CD4-positive, alpha-beta T cell treated with Interleukin-2 at 100 ng/mL for 4 hours (primary cell): ENCODE measurements at places on chromosomes 1 and 21.
A peak's percentile ranks its signal among the peaks of the same experiment; 100 is the strongest.

DNA sequence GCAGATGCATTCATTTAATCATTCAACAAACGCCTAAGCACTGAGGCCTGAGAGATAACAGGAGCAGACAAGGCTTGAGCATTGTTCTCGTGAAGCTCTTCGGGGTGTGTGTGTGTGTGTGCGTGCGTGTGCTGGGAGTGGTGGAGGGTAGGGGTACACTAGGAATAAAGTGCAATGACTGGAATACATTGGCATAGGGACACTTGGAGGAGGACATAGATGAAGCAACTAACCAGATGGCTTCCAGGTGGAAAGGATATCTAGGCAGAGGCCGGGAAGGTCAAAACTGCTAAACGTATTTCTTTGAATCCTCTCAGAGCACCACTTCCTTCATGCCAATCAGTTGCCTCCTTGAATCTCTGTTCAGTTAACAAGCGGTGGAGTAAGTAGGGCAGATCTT, 92.6 kb downstream of the TPR start:
- no peak for DNase-seq

DNA sequence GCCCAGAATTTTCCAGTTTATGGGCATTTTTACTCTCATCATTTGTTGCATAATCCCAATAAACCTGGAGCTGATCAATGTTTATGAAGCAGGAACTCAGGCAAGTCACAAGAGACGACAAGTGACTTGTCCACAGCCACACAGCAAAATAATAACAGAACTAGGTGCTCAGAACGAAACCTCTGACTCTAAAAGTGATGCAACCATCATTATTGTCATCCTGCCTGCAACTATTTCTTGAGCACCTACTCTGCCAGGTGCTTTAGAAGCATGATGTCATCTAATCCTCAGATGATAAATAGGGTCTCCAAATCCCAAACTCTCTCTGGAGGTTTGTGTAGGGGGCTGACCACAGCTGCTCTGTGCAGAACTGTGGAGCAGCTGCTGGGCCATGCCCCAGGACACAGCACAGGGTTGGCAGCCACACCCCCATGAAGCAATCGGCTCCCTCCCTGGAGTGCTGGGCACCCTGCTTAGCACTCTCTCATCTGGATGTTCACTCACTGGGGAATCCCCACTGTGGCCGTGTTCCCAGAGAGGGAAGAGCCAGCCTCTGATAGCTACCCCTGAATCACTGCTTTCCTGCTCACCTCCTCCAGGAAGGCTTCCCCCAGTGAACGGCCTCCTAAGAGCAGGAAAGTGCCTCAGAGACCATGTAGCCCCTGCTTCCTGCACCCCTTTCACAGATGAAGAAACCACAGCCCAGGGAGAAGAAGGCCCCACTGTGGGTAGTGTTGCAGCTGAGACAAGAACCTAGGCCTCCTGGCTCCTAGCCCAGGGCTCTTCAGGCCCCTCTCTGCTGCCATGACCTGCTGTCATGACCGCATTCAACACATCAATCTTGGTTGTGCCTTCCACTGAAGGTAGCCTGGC, 2.1 kb downstream of the TTC22 start:
- DNase-seq = peak; percentile 27

- DNase-seq = no peak
Observed at GRCh38 chr1:65232461-65232990, 76.8 kb upstream of the DNAJC6 start.

- DNase-seq = no peak
Observed at GRCh38 chr1:162070825-162071224, 1.3 kb downstream of the NOS1AP start.

- no peak for DNase-seq
Observed at GRCh38 chr1:79693441-79694114, 687.0 kb upstream of the ADGRL4 start.

DNA sequence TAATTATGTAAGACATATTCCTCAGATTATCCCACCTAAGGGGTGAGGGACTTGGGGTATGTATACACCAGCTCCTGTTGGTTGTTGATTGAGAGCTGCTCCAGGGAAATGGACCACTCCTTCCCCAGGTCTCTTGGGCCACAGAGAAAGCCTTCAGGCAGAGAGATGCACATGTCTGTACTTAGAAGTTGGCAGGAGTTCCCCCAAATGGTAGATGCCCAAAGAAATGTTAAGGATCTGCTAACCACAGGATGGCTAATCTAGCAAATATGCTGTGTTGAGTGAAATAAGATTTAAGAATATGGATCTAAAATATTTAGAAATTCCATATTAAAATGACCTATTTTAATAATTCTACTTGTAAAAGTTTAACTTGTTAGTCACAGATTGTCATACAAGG, 100.8 kb upstream of the DNAH14 start:
- DNase-seq = no peak

DNA sequence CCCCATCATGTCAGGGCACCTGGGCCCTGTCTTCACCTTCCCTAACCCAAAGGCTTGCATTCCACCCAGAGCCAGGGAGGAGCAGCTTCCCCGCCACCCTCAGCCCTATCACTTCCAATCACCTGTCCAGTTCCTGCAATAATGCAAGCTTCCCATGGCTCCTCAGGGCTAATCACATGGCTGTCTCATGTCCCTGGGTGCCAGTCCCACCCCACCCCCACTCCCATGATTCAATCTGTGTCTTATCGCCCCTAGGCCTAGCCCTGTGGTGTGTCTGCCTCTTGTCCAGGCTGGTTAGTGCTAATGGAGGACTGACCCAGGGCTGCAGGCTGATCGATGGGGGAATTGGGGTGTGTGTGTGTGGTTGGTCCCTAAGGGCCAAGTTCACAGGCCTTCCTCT, 11.0 kb upstream of the PEAR1 start:
- no peak for DNase-seq

DNA sequence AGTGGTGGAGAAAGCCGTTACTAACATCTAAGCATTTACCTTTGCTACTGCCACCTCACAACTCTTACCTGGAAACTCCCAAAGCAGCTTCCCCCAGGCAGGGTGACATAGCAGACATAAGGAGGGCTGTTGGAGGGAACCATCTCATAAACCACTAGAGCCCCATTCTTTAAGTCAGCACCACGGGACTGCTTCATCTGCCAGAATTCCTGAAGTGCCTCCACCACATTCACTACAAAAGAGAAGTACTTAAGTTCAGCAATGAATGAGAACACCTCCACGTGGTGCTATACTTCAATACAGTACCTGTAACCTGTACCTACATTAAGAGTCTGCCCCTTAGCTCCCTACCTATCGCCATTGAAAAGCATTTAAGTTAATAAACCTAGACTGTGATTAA, 10.3 kb downstream of the LIX1L start:
- DNase-seq = no peak

GRCh38 chr1:157937744-157938143, 55.7 kb upstream of the KIRREL1 start:
- no peak for DNase-seq

- no peak for DNase-seq
Observed at GRCh38 chr1:218616681-218617080, 271.5 kb downstream of the TGFB2 start.

- DNase-seq = no peak
Observed at GRCh38 chr1:68188644-68189340, 43.5 kb downstream of the WLS start.

DNA sequence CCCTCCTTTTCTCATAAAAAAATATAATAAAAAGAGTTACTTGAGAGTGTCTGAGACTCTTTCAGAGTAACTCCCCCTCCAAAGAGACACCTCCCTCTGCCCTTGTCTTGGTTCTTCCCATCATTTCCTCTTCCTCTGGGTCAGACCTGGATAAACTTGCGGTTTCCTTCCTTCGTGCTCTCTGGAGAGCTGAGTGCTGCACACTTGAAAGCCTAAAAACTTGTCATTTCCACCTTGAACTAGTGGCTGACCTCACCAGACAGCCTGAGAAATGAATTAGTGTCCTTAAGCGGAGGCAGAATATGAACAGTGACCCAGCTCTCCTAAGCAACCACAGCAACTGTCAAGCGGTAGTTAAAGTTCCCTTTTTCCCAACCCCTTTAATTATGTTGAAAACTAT, 88.4 kb upstream of the PROX1 start:
- DNase-seq = no peak

DNA sequence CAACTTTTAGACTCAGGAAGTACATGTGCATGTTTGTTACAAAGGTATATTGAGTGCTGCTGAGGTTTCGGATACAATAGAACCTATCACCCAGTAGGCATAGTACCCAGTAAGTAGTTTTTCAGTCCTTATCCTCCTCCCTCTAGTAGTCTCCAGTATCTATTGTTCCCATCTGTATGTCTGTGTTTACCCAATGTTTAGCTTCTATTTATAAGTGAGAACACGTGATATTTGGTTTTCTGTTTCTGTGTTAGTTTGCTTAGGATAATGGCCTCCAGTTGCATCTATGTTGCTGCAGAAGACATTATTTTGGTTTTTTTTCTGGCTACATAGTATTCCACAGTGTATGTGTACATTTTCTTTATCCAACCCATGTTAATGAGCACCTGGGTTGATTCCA, 47.2 kb upstream of the TSNAX start:
- DNase-seq = no peak

- no peak for DNase-seq
Observed at GRCh38 chr1:16300436-16300835, 51.8 kb downstream of the FBXO42 start.

- DNase-seq = peak; percentile 33
Observed at GRCh38 chr1:203628201-203629015, 1.8 kb downstream of the ATP2B4 start.

DNA sequence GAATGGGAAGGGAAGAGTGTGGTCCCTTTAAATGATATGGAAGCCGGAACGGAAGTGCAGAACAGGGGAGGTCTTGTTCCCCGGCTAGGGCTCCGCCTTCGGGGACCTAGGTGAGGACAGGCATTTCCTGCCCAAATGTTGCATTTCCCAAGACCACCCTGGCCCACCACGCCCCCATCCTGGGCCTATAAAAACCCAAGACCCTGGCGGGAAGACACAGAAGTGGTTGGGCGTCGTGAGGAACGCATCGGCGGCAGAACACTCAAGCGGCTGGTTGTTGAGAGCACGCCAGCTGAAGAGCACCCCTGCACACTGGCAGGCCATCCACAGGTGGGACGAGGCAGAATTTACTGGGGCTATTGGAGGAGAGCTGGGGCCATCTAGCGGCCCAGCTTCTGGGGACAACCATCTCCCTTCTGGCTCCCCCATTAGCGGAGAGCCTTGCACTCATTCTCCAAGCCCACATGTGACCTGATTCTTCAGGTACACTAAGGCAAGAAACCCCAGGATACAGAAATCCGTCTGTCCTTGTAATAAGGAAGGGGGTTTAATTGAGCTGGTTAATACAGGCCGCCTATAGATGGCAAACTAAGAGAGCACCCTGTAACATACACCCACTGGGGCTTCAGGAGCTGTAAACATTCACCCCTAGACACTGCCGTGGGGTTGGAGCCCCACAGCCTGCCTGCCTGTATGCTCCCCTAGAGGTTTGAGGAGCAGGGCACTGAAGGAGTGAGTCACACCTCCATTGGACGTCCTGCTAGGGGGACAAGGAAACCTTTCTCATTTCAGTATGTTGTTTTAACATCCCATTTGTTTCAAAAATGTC, 1327.9 kb downstream of the BRINP3 start:
- no peak for DNase-seq

- no peak for DNase-seq
Observed at GRCh38 chr1:10911490-10912166, 100.8 kb upstream of the TARDBP start.

GRCh38 chr1:150564051-150564991, 15.1 kb downstream of the MCL1 start:
- DNase-seq = peak; percentile 59

- DNase-seq = no peak
Observed at GRCh38 chr1:210321131-210321530, 7.6 kb upstream of the HHAT start.

- no peak for DNase-seq
Observed at GRCh38 chr1:203440771-203441170, 34.8 kb upstream of the PRELP start.

DNA sequence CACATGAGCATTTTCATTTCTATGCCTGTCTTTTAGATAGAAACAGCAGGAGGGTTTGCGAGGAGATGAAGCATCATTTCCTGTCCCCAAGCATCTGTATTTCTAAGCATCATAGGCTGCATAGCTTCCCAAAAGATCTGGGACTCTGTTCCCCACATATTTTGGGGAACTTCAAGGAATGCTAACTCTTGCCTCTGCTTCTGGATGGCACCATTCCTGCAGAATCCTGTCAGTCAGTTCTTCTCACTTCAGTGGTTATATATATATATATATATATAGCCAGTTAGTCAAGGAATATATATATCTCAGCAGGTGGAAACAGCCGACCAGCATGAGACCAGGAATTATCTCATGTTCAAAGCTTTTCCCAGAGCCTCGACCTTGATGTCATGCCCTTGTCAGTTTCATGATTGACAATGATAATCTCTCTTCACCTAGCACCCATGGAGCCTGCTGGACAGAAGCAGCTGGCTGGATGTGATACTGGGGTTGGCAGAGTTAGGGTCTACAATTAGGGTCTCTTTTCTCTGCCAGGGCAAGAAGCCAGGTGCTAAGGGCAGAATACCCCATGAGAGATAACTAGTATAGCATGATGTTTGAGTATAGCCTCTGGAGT, 2.4 kb downstream of the PFKFB2 start:
- no peak for DNase-seq

GRCh38 chr1:96473791-96474434, 247.7 kb upstream of the PTBP2 start:
- DNase-seq = no peak

DNA sequence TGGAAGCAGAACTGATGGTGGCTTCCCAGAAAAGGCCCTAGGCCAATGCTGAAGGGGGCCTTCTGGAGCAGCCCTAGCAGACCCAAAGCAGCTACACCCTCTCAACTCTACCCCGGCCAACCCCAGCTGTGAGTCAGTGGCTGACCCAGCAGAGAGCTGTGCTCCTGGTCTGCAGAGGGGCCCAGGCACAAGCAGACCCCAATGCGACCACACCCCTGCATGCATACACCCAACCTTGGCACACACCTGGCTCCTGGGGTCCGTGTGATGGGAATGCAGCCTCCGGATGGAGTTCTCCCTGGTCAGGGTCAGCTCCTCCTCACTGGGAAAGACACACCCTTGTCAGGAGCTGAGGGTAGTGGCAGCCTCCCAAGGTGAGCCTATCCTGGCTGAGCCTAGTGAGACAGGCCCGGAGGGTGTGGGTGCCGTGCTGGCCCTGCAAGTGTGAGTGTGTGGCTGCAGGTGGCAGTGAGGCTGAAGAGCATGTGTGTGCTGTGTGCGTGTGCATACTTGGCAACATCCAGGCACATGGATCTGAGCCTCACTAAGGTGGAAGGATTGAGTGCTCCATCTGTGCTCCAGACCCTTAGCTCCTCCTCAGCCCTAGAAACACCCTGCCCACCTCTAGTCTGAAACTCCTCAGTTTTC, 3.9 kb upstream of the ARHGAP30 start:
- no peak for DNase-seq

GRCh38 chr21:43880111-43880985, 15.3 kb downstream of the AGPAT3 start:
- DNase-seq = no peak

DNA sequence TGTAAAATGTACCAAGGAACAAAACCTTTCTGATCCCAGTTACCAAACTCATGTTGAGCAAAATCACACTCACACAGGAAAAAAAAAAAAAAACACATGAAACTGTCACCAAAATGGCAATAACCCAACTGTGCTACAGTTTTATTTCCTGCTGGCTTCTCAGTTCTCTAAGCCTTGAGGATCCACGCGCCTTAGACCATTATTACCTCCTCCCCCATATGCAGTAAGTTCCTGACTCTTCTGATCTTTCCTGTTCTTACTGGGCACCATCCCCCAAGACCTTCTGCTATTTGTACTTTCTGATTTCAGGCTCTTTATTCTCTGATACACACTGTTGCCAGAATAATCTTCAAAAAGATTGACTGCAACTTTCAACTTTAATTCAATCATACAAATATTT, 79.6 kb downstream of the SLC45A1 start:
- DNase-seq = no peak

GRCh38 chr1:209613400-209614150, 30.1 kb downstream of the CAMK1G start:
- no peak for DNase-seq
